ENCODE measurements at places on chromosomes 6 and 20.

DNA sequence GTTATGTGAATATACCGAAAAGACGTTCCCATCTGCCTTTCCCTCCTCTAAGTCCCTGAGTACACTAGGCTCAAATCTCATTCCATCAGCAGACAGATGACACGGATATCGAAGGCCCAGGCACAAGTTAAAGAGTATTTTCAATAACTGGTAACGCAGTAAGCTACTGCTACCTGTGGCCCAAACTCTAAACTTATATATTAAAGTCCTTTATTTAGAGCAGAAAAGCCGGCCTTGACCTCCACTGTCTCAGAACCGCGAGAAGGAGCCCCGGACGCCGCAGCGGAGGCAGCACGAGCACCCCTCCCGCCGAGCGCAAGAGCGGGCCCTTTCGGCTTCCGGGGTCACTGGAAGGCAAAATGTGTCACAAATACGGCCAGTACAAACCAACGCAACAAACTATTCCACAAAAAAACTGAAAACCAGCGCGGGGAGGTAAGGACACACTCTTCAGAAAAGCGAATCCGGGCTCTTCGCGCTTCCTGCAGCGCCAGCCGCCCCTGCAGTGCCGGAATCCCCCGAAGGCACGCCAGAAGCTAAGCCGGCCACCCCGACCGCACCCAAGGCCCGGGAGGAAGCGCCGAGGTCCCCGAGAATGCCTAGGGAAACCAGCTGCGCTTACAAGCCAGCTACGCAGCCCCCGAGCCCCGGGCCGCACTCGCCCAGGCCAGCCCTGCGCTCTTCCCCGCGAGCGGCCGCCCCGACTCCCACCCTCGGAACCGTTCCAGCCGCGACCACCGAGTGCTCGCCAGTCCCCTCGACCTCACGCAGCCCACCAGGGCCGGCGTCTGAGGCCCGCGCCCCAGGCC is 681 bp downstream of the DIDO1 start:
- DNase-seq, result no peak

- peak; percentile 37 for DNase-seq
These were observed 431.0 kb upstream of the IRAK1BP1 start for GRCh38 chr6:78436335-78436734.

DNA sequence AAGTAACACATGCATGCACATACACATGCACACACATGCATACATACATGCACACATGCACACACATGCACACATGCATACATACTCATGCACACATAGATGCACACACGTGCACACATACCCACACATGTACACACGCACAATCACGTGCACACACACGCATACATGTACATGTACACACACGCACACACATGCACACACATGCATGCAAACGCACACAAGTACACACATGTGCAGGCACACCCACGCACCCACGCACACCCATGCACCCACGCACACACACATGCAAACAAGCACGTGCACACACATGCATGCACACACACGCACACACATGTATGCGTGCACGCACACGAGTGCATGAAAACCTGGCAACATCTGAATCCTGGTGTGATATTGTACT is 232.7 kb upstream of the CDH4 start:
- DNase-seq, result no peak

- no peak for DNase-seq
These were observed 157.2 kb downstream of the PTPRT start for GRCh38 chr20:43032459-43032858.

- DNase-seq, result no peak
These were observed 947 bp downstream of the POFUT1 start for GRCh38 chr20:32208499-32209154.

DNA sequence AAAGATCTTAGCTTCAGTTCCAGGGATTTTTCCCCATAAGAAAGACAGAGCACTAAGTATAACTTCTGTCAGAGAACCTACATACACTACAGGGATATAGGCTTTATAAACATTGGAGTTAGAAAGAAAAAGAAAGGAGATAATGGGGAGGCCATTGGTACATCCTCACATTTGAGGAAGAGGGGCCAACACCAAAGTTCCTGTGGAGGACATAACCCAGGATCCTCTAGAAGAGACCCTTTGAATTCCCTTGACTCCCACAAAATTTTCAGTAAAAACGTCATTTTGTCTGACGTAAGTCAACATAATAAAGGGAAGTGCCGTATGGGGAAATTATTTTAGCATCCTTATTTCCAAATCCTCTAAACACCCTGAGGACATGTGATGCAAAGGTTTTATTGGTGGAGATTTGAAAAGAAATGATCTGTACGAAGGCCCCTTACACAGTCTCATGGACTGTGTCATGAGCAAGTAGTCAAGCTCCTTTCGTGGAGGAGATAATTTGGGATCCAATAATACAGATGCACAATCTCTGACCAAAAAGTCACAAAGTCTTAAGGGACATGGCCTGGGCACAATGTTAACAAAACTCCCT is 33.2 kb downstream of the HLA-DRA start:
- no peak for DNase-seq

GRCh38 chr6:143068001-143068400 is 7.3 kb downstream of the AIG1 start:
- DNase-seq, result no peak

DNA sequence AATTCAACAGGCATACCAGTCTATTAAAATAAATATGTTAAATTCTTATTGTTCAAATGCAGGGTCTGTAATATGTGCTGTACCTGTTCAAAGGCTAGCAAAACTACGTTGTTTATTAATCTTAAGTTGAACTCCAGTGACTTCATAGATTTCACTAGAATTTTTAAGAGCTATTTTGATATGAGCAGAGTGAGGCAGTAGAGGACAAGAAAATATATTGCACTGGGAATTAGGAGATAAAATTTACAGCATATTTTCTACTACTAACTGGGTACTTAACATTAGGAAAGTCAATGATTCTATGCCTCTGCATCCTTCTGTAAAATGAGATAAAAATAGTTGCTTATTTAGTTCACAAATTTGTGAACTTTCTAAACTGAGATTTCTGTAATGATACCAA is 162.2 kb upstream of the BMP5 start:
- DNase-seq, result no peak

DNA sequence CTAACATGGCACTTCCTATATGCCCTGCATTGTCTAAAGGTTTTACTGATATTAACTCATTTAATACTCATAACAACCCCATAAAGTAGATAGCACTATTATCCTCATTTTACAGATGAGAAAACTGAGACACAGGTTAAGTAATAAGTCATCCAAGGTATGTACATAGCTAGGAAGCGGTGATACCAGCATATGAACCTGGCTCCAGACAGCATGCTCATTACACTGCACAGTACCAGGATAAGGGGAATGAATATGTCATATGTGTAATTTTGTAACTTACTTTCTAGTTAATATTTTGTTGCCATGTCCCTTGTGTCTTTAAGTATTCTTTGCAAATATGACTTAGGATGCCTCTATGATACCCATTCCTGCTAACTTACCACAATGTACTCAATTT is 53.2 kb upstream of the PBOV1 start:
- no peak for DNase-seq

DNA sequence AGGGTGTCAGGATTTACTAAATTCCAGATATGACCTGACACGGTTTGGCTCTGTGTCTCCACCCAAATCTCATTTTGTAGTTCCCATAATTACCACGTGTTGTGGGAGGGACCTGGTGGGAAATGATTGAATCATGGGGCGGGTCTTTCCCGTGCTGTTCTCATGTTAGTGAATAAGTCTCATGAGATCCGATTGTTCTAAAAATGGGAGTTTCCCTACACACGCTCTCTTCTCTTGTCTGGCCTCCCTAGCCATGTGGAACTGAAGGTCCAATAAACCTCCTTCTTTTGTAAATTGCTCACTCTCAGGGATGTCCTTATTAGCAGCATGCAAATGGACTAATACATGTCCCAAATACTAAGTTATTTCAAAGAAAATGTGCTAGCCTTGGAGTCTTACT is 121.1 kb downstream of the CENPW start:
- DNase-seq, result peak; percentile 11

- peak; percentile 82 for DNase-seq
These were observed 113.8 kb downstream of the ARMC2 start for GRCh38 chr6:108961985-108962384.

GRCh38 chr6:144908004-144908403 is 622.9 kb downstream of the UTRN start:
- no peak for DNase-seq

- peak; percentile 14 for DNase-seq
These were observed 48.1 kb upstream of the MC3R start for GRCh38 chr20:56200456-56200855.

DNA sequence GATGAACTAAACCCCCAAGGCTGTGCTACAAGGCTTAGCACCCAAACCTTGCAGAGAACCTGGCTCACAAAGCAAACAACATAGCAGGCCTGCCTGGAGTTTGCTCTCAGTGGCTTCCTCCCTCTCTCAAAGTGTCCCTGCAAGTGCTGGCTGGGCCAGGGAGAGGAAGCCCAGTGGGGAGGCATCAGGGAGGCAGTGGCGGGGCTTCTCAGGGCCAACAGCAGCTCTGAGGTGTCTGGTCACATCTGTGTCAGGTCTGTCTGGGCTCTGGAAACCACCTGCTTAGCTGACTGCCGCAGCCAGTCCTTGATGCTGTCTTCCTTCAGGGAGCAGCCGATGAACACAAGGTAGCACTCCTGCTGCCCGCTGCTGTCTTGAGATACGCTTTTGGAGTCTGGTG is 16.7 kb upstream of the SLC4A11 start:
- no peak for DNase-seq

GRCh38 chr6:9039258-9039657 is 603.9 kb upstream of the SLC35B3 start:
- DNase-seq, result no peak

GRCh38 chr6:93358435-93358834 is 60.9 kb downstream of the EPHA7 start:
- DNase-seq, result no peak

DNA sequence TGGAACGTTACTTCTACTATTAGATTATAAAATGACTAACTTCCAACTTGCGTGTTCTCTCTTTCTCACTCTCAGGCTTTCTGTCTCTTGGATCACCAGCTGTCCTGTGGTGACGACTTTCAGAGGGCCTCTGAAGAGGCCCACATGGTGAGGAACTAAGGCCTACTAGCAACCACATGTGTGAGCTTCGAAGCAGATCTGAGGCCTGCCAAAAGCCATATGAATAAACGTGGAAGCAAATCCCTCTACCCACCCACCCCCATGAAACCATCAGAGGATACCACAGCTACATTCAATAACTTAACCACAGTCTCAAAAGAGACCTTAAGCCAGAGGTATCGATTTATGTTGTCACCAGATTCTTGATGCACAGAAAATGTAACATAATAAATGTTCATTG is 13.5 kb upstream of the BMP5 start:
- no peak for DNase-seq

GRCh38 chr6:45959534-45960145 is 56.0 kb downstream of the CLIC5 start:
- peak; percentile 26 for DNase-seq

DNA sequence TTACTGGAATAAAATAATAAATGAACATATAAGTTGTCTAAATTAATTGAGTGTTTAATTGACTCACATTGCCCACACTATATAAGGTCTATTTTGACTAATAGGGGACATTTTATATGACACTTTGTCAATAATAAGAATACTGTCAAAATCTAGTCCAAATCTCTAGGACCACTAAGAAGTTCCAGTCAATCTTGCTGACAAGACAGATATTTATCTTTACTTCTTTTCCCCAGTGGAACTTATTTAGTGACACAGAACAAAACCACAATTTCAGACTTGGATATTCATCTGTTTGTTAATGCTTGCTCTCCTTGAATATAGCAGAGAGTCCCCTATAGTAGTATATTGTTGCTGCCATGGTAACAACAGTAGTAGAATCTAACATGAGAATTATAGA is 954.6 kb upstream of the MANEA start:
- no peak for DNase-seq

DNA sequence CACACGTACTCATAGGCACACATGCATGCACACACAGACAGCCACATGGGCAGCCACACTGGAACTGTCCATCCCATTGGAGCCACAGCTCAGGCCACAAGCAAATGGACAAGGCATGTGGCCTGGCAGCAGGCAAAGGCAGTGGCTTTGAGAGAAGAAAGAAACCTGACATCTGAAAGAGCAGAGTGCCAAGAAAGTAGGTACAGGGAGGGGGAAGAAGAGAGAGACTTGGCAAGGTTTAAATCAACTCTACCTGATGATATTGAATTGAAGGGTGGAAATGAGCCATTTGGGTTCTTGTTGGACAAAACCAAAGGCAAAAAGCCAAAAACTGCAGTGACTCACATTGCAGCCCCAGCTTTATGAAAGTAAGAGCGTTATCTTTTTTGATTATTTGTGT is 142.7 kb downstream of the PCSK2 start:
- no peak for DNase-seq

DNA sequence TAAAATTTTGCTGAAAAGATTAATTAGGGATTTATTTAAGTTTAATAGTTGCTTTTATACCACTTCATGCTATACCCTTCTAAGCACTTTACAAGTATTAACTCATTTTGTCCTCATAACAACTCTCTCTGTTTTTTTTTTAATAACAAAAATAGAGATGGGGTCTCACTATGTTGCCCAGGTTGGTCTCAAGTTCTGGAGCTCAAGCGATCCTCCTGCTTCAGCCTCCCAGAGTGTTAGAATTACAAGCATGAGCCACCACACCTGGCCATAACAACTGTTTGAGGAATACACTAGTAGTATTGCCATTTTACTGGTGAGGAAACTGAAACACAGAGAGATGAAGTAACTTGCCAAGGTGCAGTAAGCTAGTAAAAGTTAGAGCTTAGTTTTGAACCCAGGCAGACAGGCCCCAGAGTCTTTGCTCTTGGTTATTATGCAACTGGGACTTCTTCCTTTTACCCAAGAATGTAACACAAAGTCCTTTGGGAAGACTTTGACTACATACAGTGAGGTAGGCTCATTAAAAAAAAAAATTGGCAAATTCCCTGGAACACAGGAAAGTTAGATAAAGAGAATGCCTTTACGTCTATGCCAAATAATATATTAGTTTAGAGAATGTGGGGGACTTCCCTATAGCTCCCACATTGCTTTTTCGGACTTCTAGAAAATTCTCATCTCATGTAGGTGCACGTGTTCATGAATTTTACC is 11.4 kb downstream of the ANKS1A start:
- no peak for DNase-seq

GRCh38 chr6:122797537-122797936 is 8.5 kb downstream of the SMPDL3A start:
- DNase-seq, result no peak

- peak; percentile 59 for DNase-seq
These were observed 2.8 kb downstream of the VARS1 start for GRCh38 chr6:31792761-31793171.

- peak; percentile 81 for DNase-seq
These were observed 64.7 kb downstream of the KCNS1 start for GRCh38 chr20:45036044-45036755.

- no peak for DNase-seq
These were observed at the start of gene PHACTR3 for GRCh38 chr20:59603781-59604541. Gene PHACTR3 (plus strand): TSS chr20:59604540. CDS start chr20:59605015, 475 bp downstream.

DNA sequence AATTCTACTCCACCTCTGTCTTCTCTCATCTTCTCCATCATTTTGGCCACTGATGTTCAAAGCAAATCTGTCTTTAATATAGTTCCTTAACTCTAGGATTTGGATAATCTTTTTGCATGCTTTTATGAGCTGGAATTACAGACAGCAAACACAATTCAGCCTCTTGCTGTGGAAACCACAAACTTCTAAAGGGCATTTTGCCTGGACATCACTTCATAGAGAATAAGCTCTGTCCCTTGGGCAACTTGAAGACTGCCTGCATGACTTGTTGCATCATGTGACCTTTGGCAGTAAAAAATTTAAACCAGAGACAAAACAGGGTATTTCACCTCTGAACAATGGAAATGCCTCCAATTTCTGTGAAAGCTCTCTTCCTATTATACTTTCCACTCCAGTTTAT is 74.1 kb upstream of the HDDC2 start:
- DNase-seq, result peak; percentile 61

GRCh38 chr20:63396300-63396699 is 35.2 kb upstream of the CHRNA4 start:
- no peak for DNase-seq

Measured in fibroblast of mammary gland (primary cell).